ENCODE measurements at places on chromosomes 12 and 14. TPM values are rescaled to one million over a fixed set of nuclear protein-coding genes. Genes with fewer than 3 reads are reported as not detected.

DNA sequence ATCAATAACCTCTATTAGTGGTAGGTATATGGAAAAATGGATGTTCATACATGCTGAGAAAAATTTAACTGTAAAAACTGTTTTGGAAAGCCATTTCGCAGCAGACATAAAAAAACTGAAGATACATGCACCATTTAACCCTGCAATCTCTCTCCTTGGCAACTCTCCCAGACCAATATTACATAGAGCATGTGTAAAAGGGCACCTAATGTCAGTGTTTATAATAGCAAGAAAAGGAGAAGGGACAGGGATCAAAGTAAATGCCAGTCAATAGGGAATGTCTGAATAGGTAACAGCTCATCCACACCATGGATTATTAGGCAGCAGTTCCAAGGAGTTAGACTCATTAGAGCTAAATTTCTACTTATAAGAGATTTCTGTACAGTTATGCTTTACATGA is 77.2 kb downstream of the BTG1 start:
- no peak for DNase-seq

DNA sequence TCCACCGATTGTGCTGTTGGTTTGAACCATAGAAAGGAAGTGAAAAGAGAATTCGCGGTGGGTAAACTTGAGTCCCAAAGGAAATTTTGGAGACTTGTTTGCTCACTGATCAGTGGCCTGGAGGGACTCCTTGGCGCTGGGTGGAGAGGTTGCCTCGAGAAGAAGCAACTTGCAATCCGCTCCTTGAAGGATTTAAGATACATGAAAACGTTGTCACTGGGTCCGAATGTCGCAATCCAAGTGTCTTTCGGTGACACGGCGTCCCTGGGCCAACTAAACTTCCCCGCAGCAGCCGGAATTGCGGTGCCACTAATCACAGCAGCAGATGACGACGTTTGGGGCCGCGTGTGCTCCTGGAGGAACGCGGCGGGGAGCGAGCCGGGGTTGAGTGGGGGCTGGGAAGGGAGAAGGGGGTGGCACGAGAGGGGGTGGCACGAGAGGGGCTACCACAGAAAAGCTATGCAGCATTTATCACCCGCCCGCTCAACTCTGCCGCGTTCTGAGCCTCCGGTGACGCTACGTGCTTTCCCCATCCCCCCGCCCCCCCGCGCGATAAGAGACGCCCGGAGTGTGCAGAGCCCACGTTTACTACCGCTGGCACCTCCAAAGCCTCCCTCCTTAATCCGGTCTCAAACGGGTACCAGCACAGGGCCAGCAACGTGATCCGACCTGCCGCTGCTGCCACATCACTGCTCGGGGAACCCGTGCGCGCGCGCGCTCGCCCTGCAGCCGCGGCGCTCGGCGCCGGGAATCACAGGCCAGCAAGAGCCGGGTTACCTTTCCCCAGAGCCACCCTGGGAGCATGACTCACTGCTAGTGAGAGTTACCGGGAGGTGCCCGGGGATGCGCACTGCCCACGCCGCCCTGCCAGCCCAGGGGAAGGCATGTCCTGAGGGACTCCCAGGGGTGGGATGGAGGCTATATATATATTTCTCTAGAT is 833 bp upstream of the BHLHE41 start:
- DNase-seq, result peak; percentile 93

DNA sequence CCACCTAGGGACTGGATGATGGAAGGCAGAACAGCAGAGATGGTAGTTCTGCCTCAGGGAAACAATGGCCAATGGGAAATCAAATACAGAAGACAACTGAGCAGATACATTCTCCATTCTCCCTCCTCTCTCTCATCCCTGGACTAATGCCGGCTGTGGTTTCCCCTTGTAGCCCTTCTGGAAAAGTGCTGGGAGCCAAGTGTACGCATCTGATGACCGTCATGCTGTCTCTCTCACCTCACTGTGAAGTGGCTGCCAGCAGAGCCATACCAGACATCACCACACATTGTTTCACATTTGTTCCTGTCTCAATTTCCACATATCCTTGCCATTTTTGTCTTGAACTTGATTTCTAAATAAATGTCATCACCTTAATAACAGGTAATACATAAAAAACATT is 3.1 kb downstream of the TAS2R46 start:
- DNase-seq, result no peak

DNA sequence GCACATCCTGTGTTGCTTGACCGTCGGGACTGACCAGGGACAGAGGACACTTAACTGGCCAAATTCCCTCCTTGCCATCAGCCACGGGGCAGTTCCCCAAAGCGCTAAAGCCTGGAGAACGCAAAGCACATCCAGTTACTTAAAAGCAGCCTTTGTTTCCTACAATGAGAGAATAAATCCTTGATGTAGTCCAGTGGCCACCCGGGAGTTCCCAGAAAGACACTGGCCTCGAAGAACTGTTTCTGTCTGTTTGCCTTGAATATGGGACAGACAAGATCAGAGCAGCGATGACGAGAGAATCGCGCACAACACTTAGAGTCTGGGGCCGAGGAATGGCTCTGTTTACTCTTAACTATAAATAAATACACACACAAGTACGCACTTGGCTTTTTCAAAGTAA is 102.2 kb downstream of the TNFAIP2 start:
- DNase-seq, result no peak

GRCh38 chr14:61839507-61839906 is 77.3 kb downstream of the SNAPC1 start:
- no peak for DNase-seq

- DNase-seq, result no peak
Measured at GRCh38 chr14:39488600-39488999, 56.4 kb upstream of the FBXO33 start.

DNA sequence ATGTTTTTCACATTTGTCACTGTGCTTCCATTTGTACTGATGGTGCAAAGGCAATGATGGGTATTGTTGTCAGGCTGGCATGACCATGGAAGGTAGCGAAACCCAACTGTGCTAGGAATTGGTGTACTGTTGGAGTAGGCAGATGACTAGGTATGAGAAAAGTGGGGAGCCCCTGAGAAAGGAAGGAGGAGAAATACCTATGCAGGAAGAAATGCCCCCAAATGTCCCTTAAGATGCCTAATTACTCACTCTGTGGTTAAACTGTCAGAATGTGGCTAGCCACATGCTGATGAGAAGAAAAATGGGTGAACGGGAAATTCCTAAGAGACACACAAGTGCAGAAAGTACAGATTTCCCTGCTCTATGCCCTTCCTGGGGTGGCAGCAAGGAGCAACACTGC is 339.1 kb downstream of the TMEM132D start:
- DNase-seq, result no peak

- DNase-seq, result peak; percentile 80
Measured at GRCh38 chr14:55807053-55807880, 227.3 kb downstream of the KTN1 start.

Gene PMCH
- not detected for total RNA-seq

Gene KRT73
- not detected for total RNA-seq
